ENCODE measurements at places on chromosomes 13 and 19.

- H3K27me3 ChIP-seq: no peaks in the 10 kb centered on the region
- H3K4me1 ChIP-seq: no peaks in the 10 kb centered on the region
- no peak overlapping the region for H3K4me3 ChIP-seq
Observed at GRCh38 chr13:64314331-64314730, 2898.7 kb upstream of the PCDH20 start.

- H3K4me1 ChIP-seq: no peaks in the 10 kb centered on the region
- H3K27ac ChIP-seq: no peak overlapping the region
- H3K4me3 ChIP-seq: no peak overlapping the region
- no peaks in the 10 kb centered on the region for H3K27me3 ChIP-seq
- H3K36me3 ChIP-seq: no peaks in the 10 kb centered on the region
- no peak for DNase-seq
Observed at GRCh38 chr19:1169411-1169791, 4.7 kb downstream of the SBNO2 start.

DNA sequence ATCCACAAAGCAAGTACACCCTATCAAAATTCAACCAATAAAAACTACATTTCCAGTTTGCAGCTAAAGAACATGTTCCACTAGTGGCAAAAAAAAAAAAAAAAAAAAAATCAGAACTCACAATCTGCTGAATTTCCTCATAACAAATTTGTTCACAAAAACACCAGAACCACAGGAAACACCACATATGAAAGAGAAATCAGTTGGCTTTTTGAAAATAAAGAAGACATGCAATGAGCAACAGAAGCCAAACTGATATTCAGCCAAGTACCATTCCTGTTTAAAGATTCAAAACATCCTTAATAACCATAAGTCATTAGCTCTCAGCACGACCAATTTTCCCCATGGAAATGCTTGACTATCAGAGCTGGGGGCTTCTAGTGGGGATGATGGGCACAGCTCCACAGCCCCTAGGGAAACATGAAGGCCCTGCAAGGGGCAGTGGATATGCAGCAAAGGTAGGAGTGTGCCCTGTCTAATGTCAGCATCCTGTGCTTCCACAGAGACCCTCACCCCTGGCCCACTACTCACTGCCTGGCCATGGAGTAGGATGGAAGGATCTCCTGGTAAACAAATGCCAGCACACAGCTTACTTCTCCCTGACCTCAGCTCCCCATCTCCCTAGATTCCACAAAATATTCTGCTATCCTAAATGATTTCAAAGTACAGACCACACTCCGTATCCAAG lies 74.0 kb upstream of the DOCK9 start:
- no peaks in the 10 kb centered on the region for H3K27me3 ChIP-seq
- H3K4me1 ChIP-seq: peaks cover 3% of the 10 kb centered on the region
- H3K27ac ChIP-seq: no peak overlapping the region
- no peaks in the 10 kb centered on the region for H3K36me3 ChIP-seq
- no peak overlapping the region for H3K4me3 ChIP-seq

- no peak overlapping the region for H3K27ac ChIP-seq
- peaks cover 6% of the 10 kb centered on the region for H3K4me1 ChIP-seq
- no peak for DNase-seq
- H3K36me3 ChIP-seq: no peaks in the 10 kb centered on the region
- no peaks in the 10 kb centered on the region for H3K27me3 ChIP-seq
Observed at GRCh38 chr13:50518781-50519201, 324.7 kb downstream of the DLEU7 start.

DNA sequence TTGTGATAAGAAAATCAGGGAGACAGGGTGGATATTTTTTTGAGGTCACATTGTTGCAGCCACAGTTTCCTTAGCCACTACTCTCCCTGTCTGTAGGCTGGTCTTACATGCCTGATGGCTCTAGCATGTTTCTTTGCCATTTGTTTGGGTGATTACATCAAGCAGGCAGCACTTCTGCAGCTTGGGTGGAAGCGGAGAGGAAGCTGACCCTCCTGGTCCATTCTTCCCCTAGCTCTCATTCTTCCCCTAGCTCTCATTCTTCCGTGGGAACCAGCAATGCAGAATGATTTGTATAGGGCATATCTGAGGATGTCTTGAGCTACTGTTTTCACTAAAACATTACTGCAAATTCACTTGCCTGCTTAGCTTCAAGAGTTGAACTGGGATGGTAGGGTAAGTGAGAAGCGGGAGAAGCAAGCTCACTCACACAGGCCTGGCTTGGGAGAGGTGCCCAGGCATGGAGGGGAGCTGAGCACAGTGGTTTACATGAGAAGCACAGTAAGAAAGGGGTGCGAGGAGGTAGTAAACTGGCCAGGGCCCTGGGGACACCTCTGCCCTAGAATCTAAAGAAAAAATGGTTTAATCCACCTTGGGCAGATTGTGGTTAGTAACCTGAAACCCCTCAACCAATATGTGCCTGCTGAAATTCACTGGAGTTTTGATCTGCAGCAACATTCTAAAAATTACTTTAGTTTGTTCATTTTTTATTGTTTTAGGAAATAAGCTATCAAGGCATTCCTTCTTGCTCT lies 538.9 kb downstream of the RFC3 start:
- no peaks in the 10 kb centered on the region for H3K36me3 ChIP-seq
- no peak overlapping the region for H3K4me3 ChIP-seq
- H3K27me3 ChIP-seq: no peaks in the 10 kb centered on the region
- H3K27ac ChIP-seq: no peak overlapping the region
- DNase-seq: no peak

DNA sequence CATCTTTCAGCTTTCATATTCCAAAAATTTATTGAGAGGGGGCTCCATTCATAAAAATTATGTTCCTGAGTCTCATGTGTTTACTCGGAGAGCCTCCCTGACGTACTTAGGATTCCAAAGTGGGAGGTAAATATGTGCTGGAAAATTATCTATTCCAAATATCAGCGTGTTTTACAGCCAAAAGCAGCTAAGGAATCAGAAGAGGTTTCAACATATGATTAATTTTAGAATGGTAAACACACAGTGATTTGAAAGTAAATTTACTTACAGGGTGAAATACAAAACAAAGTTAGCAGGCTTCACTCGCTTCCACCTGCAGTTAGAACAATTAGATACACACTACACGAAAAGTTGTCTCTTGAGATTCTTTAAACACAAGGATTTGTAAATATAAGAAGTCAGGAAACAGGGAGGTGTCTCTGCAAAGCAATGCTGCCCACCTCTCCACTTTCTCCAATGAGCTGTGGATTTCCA lies 313.8 kb upstream of the NBEA start:
- H3K4me1 ChIP-seq: no peaks in the 10 kb centered on the region
- DNase-seq: no peak
- H3K27me3 ChIP-seq: no peaks in the 10 kb centered on the region
- H3K27ac ChIP-seq: no peak overlapping the region
- no peaks in the 10 kb centered on the region for H3K36me3 ChIP-seq

GRCh38 chr19:2412449-2412848 lies 14.9 kb downstream of the TIMM13 start:
- H3K4me1 ChIP-seq: no peaks in the 10 kb centered on the region
- DNase-seq: no peak
- no peak overlapping the region for H3K27ac ChIP-seq
- no peaks in the 10 kb centered on the region for H3K36me3 ChIP-seq
- no peaks in the 10 kb centered on the region for H3K27me3 ChIP-seq
- no peak overlapping the region for H3K4me3 ChIP-seq

DNA sequence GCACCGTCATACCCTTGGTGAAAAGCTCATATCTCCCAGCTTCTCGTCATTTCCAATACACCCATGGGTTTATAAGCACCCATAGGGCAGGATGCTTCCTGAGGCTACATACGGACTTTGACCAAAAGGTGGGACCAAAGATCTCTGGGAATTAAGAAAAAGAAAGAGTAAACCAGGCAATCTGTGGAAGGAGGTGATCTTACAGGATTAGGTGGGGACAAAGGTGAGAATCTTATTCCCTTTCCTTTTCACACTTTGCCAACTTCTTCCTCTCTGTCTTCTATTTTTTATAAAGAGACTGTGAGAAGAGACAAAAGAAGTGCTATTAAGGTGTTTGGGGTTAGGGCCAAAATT lies 172.0 kb downstream of the DLEU7 start:
- no peaks in the 10 kb centered on the region for H3K4me1 ChIP-seq
- DNase-seq: no peak
- no peaks in the 10 kb centered on the region for H3K27me3 ChIP-seq
- no peak overlapping the region for H3K27ac ChIP-seq

GRCh38 chr19:46755077-46755852 lies 9.0 kb upstream of the STRN4 start:
- H3K27ac ChIP-seq: no peak overlapping the region
- H3K27me3 ChIP-seq: no peaks in the 10 kb centered on the region
- no peak for DNase-seq

- peak; percentile 42 for DNase-seq
- H3K4me1 ChIP-seq: no peaks in the 10 kb centered on the region
- no peak overlapping the region for H3K4me3 ChIP-seq
- no peaks in the 10 kb centered on the region for H3K27me3 ChIP-seq
Observed at GRCh38 chr19:53977429-53977990, 13.9 kb upstream of the CACNG6 start.

- no peak overlapping the region for H3K27ac ChIP-seq
- no peak overlapping the region for H3K4me3 ChIP-seq
- no peaks in the 10 kb centered on the region for H3K27me3 ChIP-seq
- no peak for DNase-seq
- no peaks in the 10 kb centered on the region for H3K36me3 ChIP-seq
Observed at GRCh38 chr19:44947041-44947581, 1.3 kb downstream of the APOC2 start.

DNA sequence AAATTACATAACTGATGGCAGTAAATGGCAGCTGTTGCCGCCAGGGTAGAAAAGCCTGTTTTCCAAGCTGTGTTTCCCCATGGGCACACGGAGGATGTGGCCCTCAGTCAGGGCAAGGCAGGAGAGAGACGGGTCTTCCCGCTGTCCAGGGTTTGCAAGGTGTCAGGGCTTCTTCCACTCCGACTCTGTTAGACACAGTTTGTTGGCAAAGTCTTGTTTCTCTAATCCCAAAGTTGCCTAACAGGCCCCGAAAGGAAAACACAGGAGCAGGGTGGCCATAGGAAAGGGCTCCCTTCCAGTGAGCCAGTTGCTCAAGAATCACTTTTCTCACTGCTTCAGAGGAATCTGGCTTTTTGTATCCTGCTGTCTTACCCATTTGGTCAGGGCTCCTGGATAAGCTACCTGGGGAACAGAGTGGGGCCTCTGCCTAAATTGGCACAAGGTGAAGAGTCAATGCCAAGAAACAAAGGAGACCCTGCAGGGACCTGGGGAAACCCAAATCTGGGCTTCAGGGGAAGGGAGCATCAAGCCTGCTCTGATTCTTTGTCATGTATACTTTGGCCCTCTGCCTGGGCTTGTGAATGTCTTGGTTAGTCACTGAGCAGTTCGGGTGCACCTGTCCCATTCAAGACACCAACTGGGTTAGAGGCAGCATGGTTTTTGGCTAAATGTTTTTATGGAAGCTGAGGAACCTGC lies 29.0 kb upstream of the CXCL17 start:
- H3K4me1 ChIP-seq: no peaks in the 10 kb centered on the region

GRCh38 chr19:40403262-40403984 lies 9.8 kb downstream of the PRX start:
- H3K4me1 ChIP-seq: peaks cover 4% of the 10 kb centered on the region
- no peaks in the 10 kb centered on the region for H3K27me3 ChIP-seq
- peak; percentile 89 for DNase-seq
- H3K36me3 ChIP-seq: no peaks in the 10 kb centered on the region
- H3K4me3 ChIP-seq: peak overlapping the region; percentile 54
- no peak overlapping the region for H3K27ac ChIP-seq

DNA sequence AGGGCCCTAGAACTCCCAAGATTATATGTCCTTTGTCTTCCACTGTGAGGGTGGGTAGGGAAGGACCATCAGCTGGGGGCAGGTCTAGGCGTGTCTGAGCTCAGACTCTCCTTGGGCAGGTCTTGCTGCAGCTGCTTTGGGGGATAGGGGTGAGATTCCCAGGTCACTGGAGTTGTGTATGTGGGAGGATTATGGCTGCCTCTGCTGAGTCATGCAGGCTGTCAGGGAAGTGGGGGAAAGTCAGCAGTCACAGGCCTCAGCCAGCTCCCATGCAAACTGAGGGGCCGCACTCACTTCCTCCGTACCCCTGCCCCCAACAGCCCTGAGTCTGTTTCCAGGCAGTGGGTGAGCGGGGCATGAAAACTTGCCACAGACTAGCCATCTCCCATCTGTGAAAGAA lies 600.8 kb downstream of the DIAPH3 start:
- no peaks in the 10 kb centered on the region for H3K4me1 ChIP-seq
- no peak overlapping the region for H3K27ac ChIP-seq
- no peaks in the 10 kb centered on the region for H3K27me3 ChIP-seq
- no peak overlapping the region for H3K4me3 ChIP-seq

GRCh38 chr13:95182570-95183265 lies 118.5 kb downstream of the ABCC4 start:
- H3K4me3 ChIP-seq: no peak overlapping the region
- no peak for DNase-seq
- no peak overlapping the region for H3K27ac ChIP-seq
- H3K4me1 ChIP-seq: peaks cover 6% of the 10 kb centered on the region
- H3K36me3 ChIP-seq: no peaks in the 10 kb centered on the region

DNA sequence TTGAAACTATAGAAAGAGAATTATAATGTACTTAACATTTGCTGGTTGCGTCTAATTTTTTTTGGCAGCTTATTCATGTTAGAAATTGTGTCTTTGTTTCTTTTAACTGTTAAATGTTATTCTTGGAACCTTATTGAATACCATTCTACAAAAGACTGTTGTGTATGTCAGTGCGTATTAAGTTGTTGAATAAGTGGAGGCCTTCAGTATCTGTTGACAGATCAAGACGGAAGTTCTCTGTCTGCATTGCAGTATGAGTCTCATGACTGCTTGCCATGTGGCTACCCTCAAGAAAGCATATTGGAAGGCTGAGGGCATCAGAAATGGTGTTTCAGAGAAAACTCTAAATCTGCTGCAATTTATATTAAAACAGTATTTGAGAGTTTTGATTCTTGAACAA lies 8.5 kb downstream of the UBA2 start:
- H3K27ac ChIP-seq: no peak overlapping the region
- no peak overlapping the region for H3K4me3 ChIP-seq
- H3K27me3 ChIP-seq: no peaks in the 10 kb centered on the region
- no peak for DNase-seq

GRCh38 chr13:36543671-36544070 lies 111.4 kb downstream of the CCNA1 start:
- H3K4me1 ChIP-seq: no peaks in the 10 kb centered on the region
- H3K4me3 ChIP-seq: no peak overlapping the region
- no peaks in the 10 kb centered on the region for H3K36me3 ChIP-seq

GRCh38 chr19:7547159-7547558 lies 11.6 kb downstream of the PNPLA6 start:
- DNase-seq: no peak
- H3K4me1 ChIP-seq: peaks cover 3% of the 10 kb centered on the region
- no peak overlapping the region for H3K4me3 ChIP-seq
- no peaks in the 10 kb centered on the region for H3K36me3 ChIP-seq
- H3K27me3 ChIP-seq: no peaks in the 10 kb centered on the region

DNA sequence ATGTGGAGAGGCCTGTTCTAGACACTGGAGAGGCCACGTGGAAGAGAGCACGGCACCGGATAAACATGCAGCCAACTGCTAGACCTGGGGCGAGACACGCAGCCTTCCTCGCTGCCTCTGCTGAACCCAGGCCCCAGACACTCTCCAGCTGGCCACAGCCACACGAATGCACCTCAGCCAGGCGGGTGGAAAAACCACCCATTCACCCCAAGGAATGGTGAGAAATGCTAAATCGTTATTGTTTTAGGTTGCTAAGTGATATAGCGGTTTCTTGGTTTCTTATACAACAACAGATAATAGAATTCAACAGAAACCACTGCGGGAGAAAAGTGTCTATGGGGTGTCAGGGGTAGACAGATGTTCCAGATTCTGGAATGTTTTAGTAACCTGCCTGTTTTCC lies 52.5 kb downstream of the STK24 start:
- no peak overlapping the region for H3K27ac ChIP-seq
- DNase-seq: no peak
- H3K27me3 ChIP-seq: no peaks in the 10 kb centered on the region
- H3K36me3 ChIP-seq: no peaks in the 10 kb centered on the region
- no peak overlapping the region for H3K4me3 ChIP-seq
- H3K4me1 ChIP-seq: no peaks in the 10 kb centered on the region
